ENCODE measurements at places on chromosomes 3 and 15.

GRCh38 chr15:101526442-101526841 lies 36.9 kb upstream of the PCSK6 start:
- no peak overlapping the region for H3K4me3 ChIP-seq
- no peak for DNase-seq
- H3K36me3 ChIP-seq = no peaks in the 10 kb centered on the region
- H3K27ac ChIP-seq = no peak overlapping the region
- peaks cover 9% of the 10 kb centered on the region for H3K4me1 ChIP-seq
- H3K27me3 ChIP-seq = no peaks in the 10 kb centered on the region

- H3K4me3 ChIP-seq = no peak overlapping the region
- H3K27me3 ChIP-seq = no peaks in the 10 kb centered on the region
- DNase-seq = no peak
- no peaks in the 10 kb centered on the region for H3K36me3 ChIP-seq
- H3K4me1 ChIP-seq = no peaks in the 10 kb centered on the region
Observed at GRCh38 chr15:42138968-42139386, 17.5 kb downstream of the PLA2G4F start.

- peaks cover 5% of the 10 kb centered on the region for H3K4me1 ChIP-seq
- no peaks in the 10 kb centered on the region for H3K27me3 ChIP-seq
- no peak overlapping the region for H3K4me3 ChIP-seq
- no peak overlapping the region for H3K27ac ChIP-seq
- DNase-seq = no peak
- H3K36me3 ChIP-seq = no peaks in the 10 kb centered on the region
Observed at GRCh38 chr15:90780916-90781315, 63.8 kb downstream of the BLM start.

DNA sequence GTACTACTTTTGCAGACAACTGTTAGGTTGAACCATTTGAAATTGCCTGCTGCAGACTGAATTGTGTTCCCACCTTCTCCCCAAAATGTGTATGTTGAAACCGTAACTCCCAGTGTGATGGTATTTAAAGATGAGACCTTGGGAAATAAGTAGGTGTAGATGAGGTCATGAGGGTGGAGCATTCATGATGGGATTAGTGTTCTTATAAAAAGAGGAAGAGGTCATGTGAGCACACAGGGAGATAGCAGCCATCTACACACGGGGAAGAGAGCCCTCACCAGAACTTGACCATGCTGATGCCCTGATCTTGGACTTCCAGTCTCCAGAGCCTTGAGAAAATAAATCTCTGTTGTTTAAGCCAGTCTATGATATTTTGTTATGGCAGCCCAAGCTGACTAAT lies 17.4 kb upstream of the FHIT start:
- H3K27ac ChIP-seq = no peak overlapping the region
- no peaks in the 10 kb centered on the region for H3K27me3 ChIP-seq
- H3K4me1 ChIP-seq = no peaks in the 10 kb centered on the region
- DNase-seq = no peak
- H3K36me3 ChIP-seq = no peaks in the 10 kb centered on the region
- H3K4me3 ChIP-seq = no peak overlapping the region

- no peaks in the 10 kb centered on the region for H3K36me3 ChIP-seq
- no peak for DNase-seq
Observed at GRCh38 chr15:38285456-38285855, 32.8 kb downstream of the SPRED1 start.
